ENCODE measurements at places on chromosomes 11 and 22.

DNA sequence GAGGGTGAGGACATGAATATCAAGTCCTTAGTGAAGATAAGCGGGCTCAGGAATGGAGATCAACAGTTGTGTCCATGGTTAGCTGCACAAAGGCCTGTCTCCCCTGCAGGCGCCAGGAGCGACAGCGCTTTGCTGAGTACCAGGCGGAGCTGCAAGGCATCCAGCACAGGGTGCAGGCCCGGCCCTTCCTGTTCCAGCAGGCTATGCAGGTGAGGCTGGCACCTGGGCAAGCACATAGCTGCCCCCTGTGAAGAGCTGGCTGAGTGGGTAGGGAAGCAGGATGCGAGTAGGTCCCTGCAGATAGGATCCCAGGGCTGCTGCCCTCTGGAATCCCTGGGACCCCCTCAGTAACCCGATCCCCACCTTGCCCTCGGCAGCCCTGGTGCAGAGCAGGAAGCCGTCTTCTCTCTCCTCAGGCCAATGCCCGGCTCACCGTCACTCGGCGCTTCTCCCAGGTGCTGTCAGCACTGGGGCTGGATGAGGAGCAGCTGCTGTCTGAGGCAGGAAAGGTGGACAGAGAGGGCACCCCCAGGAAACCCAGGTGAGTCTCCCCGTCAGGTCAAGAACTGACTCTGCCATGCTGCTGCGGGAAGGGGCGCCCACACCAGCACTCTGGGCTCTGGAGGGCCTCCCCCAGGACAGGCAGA is 2.6 kb upstream of the SART1 start:
- H3K4me1 ChIP-seq: peaks cover 18% of the 10 kb centered on the region
- H3K36me3 ChIP-seq: peaks cover 3% of the 10 kb centered on the region
- H3K4me3 ChIP-seq: no peak overlapping the region
- no peaks in the 10 kb centered on the region for H3K27me3 ChIP-seq
- peak; percentile 74 for DNase-seq

- DNase-seq: no peak
- H3K4me3 ChIP-seq: no peak overlapping the region
- H3K27ac ChIP-seq: no peak overlapping the region
- no peaks in the 10 kb centered on the region for H3K4me1 ChIP-seq
- H3K36me3 ChIP-seq: no peaks in the 10 kb centered on the region
These were observed 113.7 kb upstream of the BLID start for GRCh38 chr11:122229481-122230384.

GRCh38 chr11:116641561-116642045 is 131.2 kb downstream of the BUD13 start:
- no peaks in the 10 kb centered on the region for H3K4me1 ChIP-seq
- no peak overlapping the region for H3K4me3 ChIP-seq
- no peaks in the 10 kb centered on the region for H3K27me3 ChIP-seq
- no peaks in the 10 kb centered on the region for H3K36me3 ChIP-seq
- H3K27ac ChIP-seq: no peak overlapping the region
- no peak for DNase-seq

DNA sequence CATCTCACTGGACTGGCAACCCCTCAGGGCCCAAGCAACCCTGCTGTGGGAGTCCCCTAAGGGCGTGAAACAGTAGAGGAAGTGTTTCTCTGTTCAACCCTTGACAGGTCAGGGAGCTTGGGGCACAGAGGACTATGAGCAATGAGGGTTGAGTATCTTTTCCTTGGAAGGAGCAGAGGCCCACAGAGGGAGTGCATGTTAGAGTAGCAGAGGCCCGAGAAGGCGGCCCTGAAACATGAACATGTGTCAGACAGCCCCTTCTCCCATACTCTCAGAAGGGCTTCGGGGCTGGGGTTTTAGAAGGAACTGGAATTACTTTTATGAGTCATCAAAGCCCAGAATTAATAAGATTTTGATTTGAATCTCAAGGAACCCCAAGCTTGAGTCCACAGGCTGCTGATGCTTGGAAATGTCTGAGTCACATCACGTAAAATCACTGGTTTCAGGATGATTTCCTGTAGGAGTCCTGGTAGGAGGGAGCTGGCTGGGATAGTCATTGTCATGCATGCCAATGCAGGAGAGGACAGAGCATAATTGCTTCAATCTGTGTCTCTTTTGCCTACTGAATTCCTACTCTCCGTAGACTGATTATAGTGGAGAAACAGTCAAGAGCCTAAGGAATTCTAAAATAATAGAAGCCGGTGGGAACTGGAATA is 22.6 kb downstream of the C11orf71 start:
- DNase-seq: no peak
- H3K4me1 ChIP-seq: no peaks in the 10 kb centered on the region
- peaks cover 11% of the 10 kb centered on the region for H3K27me3 ChIP-seq
- no peak overlapping the region for H3K4me3 ChIP-seq
- no peaks in the 10 kb centered on the region for H3K36me3 ChIP-seq
- H3K27ac ChIP-seq: no peak overlapping the region

DNA sequence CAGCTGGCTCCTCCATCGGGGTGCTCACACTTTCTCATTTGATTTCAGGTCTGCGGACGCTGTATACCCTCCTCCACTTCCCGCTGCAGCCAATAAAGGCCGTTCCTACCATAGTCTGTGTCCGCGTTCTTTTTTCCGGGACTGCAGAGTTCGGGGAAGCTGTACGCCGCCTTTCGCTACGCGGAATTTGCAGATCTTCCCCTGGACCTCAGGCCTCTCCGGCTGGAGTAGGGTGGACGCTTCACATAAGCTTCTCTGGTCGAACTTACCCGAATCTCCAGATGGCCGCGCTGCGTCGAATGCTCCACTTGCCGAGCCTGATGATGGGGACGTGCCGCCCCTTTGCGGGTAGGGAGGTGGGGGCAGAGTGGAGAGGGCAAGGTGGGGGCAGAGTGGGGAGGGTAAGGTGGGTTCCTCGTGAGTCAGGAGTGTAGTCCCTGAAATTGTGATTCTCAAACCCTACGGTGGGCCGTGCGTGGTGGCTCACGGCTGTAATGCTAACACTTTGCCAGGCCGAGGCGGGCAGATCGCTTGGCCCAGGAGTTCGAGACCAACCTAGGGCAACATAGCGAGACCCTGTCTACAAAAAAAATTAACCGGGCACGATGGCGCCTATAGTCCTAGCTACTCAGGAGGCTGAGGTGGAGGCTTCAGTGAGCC is 617 bp downstream of the CSKMT start:
- peaks cover 62% of the 10 kb centered on the region for H3K4me1 ChIP-seq
- peak overlapping the region; percentile 91 for H3K4me3 ChIP-seq
- H3K36me3 ChIP-seq: peaks cover 17% of the 10 kb centered on the region
- DNase-seq: peak; percentile 90

- H3K4me1 ChIP-seq: no peaks in the 10 kb centered on the region
- no peak overlapping the region for H3K4me3 ChIP-seq
- H3K27me3 ChIP-seq: no peaks in the 10 kb centered on the region
- H3K27ac ChIP-seq: no peak overlapping the region
- DNase-seq: no peak
These were observed 350.1 kb upstream of the C11orf87 start for GRCh38 chr11:109071712-109072524.

- H3K4me3 ChIP-seq: no peak overlapping the region
- no peaks in the 10 kb centered on the region for H3K36me3 ChIP-seq
- H3K27me3 ChIP-seq: no peaks in the 10 kb centered on the region
- no peaks in the 10 kb centered on the region for H3K4me1 ChIP-seq
These were observed 65.5 kb upstream of the CHORDC1 start for GRCh38 chr11:90288212-90288821.

GRCh38 chr11:109994907-109995306 is 98.3 kb upstream of the ZC3H12C start:
- DNase-seq: no peak
- no peaks in the 10 kb centered on the region for H3K27me3 ChIP-seq
- no peak overlapping the region for H3K4me3 ChIP-seq
- no peaks in the 10 kb centered on the region for H3K4me1 ChIP-seq

DNA sequence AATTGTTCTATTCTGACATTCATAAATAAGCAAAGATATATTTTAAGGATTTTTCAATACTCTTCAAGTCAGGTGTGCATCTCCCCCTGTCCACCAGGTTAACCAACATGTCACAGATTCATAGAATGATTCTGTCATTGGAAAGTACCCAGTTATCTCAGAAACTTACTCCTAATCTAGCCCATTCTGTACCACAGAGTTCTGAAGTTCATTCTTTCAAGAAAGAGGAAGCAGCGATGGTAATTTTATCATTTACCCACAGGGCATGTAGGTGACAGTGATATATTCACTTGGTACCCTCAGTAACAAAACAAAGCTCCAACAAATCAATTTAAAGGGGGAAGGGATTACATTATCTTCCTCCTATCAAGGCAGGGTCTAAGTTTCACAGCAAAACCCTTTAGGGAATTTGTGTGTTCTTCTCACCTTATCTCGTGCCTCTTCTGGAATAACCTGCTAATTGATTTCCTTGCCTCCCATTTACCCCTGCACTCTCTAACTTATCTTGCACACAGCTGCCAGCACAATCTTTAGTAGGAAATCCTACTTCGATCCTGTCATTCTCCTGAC is 19.0 kb upstream of the MPPED2 start:
- no peak for DNase-seq
- H3K4me3 ChIP-seq: no peak overlapping the region
- no peaks in the 10 kb centered on the region for H3K27me3 ChIP-seq
- no peaks in the 10 kb centered on the region for H3K4me1 ChIP-seq
- H3K36me3 ChIP-seq: no peaks in the 10 kb centered on the region
- H3K27ac ChIP-seq: no peak overlapping the region

GRCh38 chr22:36979016-36979910 is 40.0 kb downstream of the TST start:
- no peak overlapping the region for H3K4me3 ChIP-seq
- no peaks in the 10 kb centered on the region for H3K27me3 ChIP-seq
- no peak overlapping the region for H3K27ac ChIP-seq
- peaks cover 19% of the 10 kb centered on the region for H3K4me1 ChIP-seq
- no peaks in the 10 kb centered on the region for H3K36me3 ChIP-seq

All from spleen (tissue), 13 donors.